ENCODE measurements at places on chromosomes 3 and 15.

GRCh38 chr3:128402998-128403397, 63.7 kb downstream of the DNAJB8 start:
- no peak for DNase-seq

GRCh38 chr15:78035321-78035751, 42.2 kb downstream of the TBC1D2B start:
- DNase-seq: no peak

GRCh38 chr15:27341780-27342343, 370.9 kb downstream of the GABRG3 start:
- DNase-seq: no peak

GRCh38 chr15:62052713-62053112, 7.5 kb downstream of the VPS13C start:
- no peak for DNase-seq

GRCh38 chr15:51884517-51885236, 55.2 kb downstream of the TMOD3 start:
- no peak for DNase-seq
